AML-193 (cell line): ENCODE measurements at places on chromosomes 1 and 21.

- no peak for DNase-seq
Measured at GRCh38 chr1:241507189-241507863, 12.2 kb downstream of the FH start.

DNA sequence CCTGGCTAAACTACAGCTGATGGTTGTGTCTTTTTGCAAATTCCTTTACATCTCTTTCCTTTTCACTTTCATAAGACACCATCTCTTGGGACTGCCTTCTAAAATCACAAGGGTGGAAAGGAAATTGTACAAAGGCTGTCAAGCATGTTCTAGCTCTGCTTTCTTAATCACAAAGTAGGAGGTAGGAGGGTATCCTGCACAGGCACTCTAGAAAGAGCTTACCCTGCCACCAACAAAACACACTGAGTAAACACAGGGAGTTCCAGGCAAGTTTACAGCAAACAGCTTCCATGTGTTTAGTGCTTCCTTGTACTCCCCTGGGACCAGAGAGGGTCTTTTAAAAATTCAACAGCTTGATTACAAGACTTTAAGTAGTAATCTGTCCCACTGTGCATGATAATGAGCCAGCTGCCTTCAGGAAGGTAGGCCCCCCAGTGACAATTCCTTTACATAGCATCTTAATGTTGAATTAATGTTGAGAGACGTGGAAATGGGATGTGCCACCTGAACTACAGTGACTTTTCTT, 2.4 kb downstream of the PLPP3 start:
- DNase-seq, result no peak

- no peak for DNase-seq
Measured at GRCh38 chr1:36174713-36175112, 18.8 kb downstream of the MAP7D1 start.

GRCh38 chr1:156677616-156678596, 699 bp upstream of the NES start:
- DNase-seq, result peak; percentile 49

DNA sequence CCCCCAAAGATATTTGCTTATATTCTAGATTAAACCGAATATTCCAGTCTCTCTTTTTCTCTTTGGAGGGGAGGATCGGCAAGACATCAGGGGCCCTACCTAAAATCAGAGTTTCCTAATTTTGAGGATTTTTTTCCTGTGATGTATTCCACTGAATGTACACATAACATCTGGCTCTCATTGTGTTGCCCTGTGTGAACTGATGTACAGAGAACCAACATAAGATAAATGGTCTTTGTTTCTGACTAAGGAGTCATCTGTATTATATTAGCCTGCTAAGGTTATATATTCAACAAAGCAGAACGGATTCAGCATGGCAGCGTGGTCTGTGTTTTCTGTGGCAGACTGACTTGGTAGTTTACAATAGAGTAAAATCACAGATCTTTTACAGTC, 114.8 kb upstream of the NCAM2 start:
- no peak for DNase-seq

DNA sequence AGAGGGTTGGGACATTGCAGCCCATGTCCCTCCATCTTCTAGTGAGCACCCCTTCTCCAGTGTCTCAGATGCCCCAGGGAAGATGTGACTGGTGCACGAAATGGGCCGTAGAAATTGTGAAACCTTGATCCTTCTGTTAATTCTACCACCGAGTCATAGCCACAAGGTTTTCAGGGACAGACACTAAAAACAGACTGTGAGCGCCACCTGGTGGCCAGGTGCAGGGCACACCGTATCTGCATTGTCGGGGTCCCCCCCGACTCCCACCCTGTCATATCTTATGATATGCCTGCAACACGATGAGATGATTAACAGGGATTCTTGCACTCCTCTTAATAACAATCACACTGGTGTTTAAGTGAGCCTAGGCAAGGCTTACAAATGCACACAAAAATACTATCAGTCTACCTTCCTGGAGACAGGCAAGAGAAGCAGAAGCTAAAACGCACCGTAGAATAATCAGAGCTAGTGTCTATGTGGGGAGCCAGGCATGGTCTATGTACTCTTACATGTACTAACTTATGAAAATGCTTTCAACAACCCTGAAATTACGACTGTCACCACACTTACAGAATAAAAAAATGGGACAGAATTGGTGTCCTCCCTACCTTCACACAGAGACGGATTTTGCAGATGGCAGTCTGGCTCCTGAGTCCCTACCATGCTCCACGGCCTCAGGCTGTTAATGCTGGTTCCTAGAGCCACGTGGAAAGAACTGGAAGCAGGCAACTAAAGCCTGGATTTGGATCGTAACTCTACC, 57.9 kb downstream of the FHAD1 start:
- DNase-seq, result peak; percentile 33

DNA sequence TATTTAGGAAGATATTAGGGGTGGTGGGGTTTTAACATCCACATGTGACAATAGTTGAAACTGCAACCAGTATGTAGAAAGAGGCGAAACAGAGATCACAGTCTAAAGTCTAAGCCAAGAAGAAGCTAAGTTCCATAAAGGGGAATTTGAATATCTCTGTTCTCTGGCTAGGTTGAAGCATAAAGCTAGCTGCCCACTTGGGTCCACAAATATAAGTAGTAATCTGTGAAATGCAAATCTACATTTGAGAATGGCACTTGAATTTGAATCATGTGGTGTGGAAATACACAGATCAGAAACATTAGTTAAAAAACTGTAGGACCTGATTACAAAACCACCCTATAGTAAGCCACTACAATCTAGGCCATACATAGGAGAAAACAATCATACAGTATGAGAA, 602.1 kb downstream of the LMO4 start:
- DNase-seq, result no peak

- DNase-seq, result no peak
Measured at GRCh38 chr1:241479294-241479693, 40.3 kb downstream of the FH start.

DNA sequence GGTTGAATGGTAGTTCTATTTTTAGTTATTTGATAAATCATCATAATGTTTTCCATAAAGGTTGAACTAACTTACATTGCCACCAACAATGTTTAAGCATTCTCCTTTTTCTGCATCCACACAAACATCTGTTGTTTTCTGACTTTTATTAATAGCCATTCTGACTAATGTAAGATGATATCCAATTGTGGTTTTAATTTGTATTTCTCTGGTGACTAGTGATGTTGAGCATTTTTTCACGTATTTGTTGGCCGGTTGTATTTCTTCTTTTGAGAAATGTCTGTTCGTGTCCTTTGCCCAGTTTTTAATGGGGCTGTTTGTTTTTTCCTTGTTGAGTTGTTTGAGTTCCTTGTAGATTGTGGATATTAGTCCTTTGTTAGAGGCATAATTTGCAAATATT, 24.6 kb upstream of the SLC35F3 start:
- no peak for DNase-seq

- no peak for DNase-seq
Measured at GRCh38 chr1:233338102-233338501, 10.6 kb downstream of the MAP3K21 start.

GRCh38 chr1:214503553-214503952, 47.8 kb downstream of the PTPN14 start:
- DNase-seq, result no peak

GRCh38 chr1:15051882-15052528, 101.5 kb upstream of the TMEM51 start:
- DNase-seq, result no peak

- DNase-seq, result no peak
Measured at GRCh38 chr1:14441302-14441741, 157.2 kb upstream of the KAZN start.

DNA sequence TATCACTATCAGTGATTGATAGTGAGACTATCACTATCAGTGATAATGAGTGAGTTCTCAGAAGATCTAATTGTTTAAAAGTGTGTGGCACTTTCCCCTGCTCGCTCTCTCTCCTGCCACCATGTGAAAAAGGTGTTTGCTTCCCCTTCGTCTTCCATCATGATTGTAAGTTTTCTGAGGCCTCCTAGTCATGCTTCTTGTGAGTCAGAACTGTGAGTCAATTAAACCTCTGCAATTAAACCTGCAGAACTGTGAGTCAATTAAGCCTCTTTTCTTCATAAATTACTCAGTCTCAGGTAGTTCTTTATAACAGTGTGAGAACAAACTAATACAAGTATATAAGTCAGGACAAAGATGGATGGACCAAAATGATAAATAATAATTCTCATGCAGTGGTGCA, 7.0 kb upstream of the IL23R start:
- no peak for DNase-seq

- no peak for DNase-seq
Measured at GRCh38 chr21:30491963-30492428, at the start of gene KRTAP19-3. KRTAP19-3 (minus strand) TSS chr21:30492013; CDS start chr21:30491957, 56 bp downstream.

- DNase-seq, result no peak
Measured at GRCh38 chr1:81510701-81511100, 290.0 kb upstream of the ADGRL2 start.

DNA sequence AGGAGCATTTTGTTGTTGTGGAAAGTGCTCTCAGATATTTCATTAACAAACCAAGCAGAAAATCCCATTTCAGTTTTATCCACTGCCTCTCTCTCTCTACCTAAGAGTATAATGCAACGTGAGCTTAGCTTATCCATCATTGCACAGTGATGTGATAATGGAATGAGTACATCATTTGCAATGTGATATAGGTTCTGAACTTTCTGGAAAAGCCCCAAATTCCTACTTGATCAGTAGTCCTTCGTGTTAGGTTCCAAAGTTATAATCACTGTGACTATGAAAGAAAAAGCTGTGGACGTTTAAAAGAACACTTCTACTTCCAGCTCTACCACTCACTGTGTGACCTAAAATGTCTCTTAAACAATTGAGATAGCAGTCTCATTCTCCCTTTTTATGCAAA, 76.4 kb upstream of the PRMT6 start:
- DNase-seq, result no peak

GRCh38 chr1:171597203-171597602, 24.8 kb upstream of the MYOCOS start:
- DNase-seq, result peak; percentile 17

- no peak for DNase-seq
Measured at GRCh38 chr1:236947794-236948193, 56.4 kb downstream of the MT1HL1 start.

DNA sequence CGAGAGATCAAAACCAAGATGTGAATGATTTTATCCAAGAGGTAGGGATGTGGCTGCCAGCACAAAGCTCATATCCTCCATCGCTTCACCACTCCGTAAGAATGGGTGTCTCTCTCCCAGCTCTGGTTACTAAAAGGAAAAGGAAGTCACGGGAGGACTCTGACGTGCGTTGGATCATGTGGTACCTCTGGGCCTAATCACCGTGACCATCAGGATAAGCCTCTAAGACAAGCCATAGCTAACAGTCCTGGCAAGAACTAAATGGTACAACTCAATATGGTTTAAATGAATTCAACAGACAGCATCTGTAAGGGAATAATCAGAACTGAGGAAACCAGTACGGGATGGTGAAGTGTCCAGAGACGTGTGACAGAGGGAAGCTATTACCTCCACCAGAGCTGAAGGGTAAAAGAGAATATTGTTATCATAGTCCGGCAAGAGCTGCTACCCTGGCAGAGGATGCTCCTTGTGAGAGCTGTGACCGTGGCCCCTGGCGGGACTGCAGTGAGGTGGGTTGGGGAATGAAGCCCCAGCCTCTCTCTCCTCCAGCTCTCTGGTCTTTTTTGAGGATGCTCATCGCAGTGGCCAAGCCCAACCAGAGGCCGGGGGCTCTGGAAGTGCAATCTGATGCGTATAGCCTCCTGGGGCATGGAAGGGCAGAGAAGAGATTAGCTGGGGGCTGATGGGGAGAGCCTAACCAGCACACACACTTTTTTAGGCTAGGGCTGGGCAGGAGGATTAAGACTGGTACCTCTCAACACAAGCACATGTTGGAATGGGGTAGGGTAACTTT, 54.2 kb downstream of the KIAA1614 start:
- no peak for DNase-seq

- DNase-seq, result no peak
Measured at GRCh38 chr1:173507205-173507846, 30.2 kb downstream of the PRDX6 start.

GRCh38 chr1:182927693-182928433, 25.1 kb downstream of the SHCBP1L start:
- DNase-seq, result no peak

DNA sequence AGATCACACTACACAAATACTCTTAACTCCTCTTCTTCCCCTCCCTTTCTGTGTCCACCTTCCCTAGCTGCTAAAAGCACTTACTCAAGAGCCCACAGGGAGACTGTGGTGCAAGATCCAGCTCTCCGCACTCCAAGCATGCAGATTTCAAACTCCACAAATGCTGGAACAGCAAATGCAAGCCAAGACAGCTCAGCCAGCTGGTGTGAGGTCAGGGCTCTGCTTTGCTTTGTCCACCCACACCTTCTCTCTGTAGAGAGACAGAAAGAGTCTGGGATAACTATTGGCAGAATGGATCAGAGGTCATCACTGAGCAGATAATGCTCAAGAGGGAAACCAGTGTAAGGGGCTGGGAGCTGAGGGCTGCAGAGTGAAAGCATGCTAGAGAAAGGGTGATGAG, 45.2 kb upstream of the DPT start:
- DNase-seq, result no peak

- DNase-seq, result no peak
Measured at GRCh38 chr1:92854101-92854785, 22.4 kb downstream of the RPL5 start.

GRCh38 chr21:39385299-39386145, 36.6 kb upstream of the HMGN1 start:
- peak; percentile 60 for DNase-seq

DNA sequence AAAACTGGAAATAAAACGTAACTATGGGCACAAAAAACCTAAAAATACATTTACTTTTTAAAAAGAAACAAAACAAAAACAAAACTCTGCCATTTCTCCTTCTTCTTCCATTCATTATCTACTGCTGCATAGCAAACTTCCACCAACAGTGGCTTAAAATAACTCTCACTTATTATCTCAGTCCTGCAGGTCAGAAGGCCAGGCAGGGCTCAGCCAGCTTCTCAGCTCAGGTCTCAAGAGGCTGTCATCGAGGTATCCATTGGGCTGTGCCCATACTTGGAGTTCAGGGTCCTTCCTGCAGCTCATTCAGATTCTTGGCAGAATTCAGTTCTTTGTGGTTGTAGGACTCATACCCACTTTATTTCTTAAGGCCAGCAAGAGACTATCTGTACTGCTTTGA, 352.7 kb upstream of the PLD5 start:
- no peak for DNase-seq

DNA sequence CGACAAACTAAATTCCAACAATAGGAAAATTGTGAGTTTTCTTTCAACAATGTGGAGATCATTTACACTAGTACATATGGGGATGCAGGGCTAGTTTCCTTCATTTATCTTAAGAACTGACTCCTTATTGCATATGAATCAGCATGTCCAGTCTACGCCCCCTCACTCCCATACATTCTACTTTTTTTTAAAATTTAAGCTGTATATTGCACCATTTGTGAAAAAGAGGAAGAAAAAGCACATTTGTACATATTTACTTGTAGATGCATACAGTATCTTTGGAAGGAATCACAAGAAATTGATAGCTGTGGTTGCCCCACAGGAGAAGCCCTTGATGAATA, 15.9 kb downstream of the VPS26C start:
- peak; percentile 66 for DNase-seq

GRCh38 chr1:201163707-201164106, 9.4 kb upstream of the TMEM9 start:
- DNase-seq, result no peak

GRCh38 chr1:20589331-20590278, 708 bp downstream of the CDA start:
- peak; percentile 6 for DNase-seq

- no peak for DNase-seq
Measured at GRCh38 chr21:19236209-19236608, 832.6 kb upstream of the TMPRSS15 start.
